Cardiac muscle cell (in vitro differentiated cells and primary cell): ENCODE measurements at places on chromosomes 3 and 15. TPM values are rescaled to one million over a fixed set of nuclear protein-coding genes. Genes with fewer than 3 reads are reported as not detected.
A peak's percentile ranks its signal among the peaks of the same experiment; 100 is the strongest.

Gene BCL2A1
- total RNA-seq = not detected in 2 replicates

Gene ACTRT3
- 1.7 TPM in 2 replicates for total RNA-seq

Gene ISL2
- not detected in 2 replicates for total RNA-seq

Gene SH3GL3
- total RNA-seq = 38.2 and 79.6 TPM in 2 replicates

Gene FGF12
- total RNA-seq = 1.1 and 1.2 TPM in 2 replicates

Gene VPS8
- 45.3 and 47.1 TPM in 2 replicates for total RNA-seq

Gene RAD51
- total RNA-seq = 6.0 and 6.2 TPM in 2 replicates

Gene TICRR
- total RNA-seq = 3.8 and 11.0 TPM in 2 replicates

Gene KIF9
- 10.8 and 14.7 TPM in 2 replicates for total RNA-seq

Gene ZNF619
- total RNA-seq = 0.15 and 1.5 TPM in 2 replicates

Gene ATG3
- total RNA-seq = 38.3 and 43.6 TPM in 2 replicates

Gene ACAP2
- 26.5 and 44.4 TPM in 2 replicates for total RNA-seq

Gene PPM1L
- total RNA-seq = 12.6 and 13.5 TPM in 2 replicates

Gene SEMA3B
- 16.7 and 25.9 TPM in 2 replicates for total RNA-seq

Gene IL16
- total RNA-seq = 0.14 TPM in 1 of 2 replicates, not detected in the other

Gene ADCY5
- total RNA-seq = 47.7 and 93.7 TPM in 2 replicates

Gene CEMIP
- total RNA-seq = 0.12 and 0.18 TPM in 2 replicates

Gene SAMMSON
- 0.06 TPM in 1 of 2 replicates, not detected in the other for total RNA-seq

- no peaks in the 10 kb centered on the region for H3K27me3 ChIP-seq
- H3K4me3 ChIP-seq = no peak overlapping the region
- no peak for DNase-seq
- H3K27ac ChIP-seq = peak overlapping the region; percentile 66
These were observed 17.6 kb upstream of the SEMA3F start for GRCh38 chr3:50137531-50137930.

- peak; percentile 31 for DNase-seq
- H3K4me3 ChIP-seq = no peak overlapping the region
These were observed 82.4 kb upstream of the HERC1 start for GRCh38 chr15:63915873-63916771.

DNA sequence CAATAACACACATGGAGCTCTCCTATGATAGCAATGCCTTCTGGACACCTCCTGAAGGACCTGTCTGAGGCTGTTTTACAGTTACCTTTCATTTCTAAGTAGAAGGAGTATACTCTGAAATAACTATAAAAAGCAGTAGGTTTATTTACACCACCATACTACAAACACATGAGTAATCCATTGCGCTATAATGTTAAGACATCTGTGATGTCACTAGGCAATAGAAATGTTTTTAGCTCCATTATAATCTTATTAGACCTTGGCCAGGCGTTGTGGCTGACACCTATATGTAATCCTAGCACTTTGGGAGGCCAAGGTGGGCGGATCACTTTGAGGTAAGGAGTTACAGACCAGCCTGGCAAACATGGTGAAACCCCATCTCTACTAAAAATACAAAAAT is 24.7 kb downstream of the PXK start:
- no peak overlapping the region for H3K4me3 ChIP-seq
- peaks cover 3% of the 10 kb centered on the region for H3K4me1 ChIP-seq
- H3K36me3 ChIP-seq = no peaks in the 10 kb centered on the region
- H3K27ac ChIP-seq = no peak overlapping the region

GRCh38 chr3:73503781-73504180 is 121.0 kb downstream of the PDZRN3 start:
- H3K27me3 ChIP-seq = no peaks in the 10 kb centered on the region
- H3K36me3 ChIP-seq = no peaks in the 10 kb centered on the region
- H3K27ac ChIP-seq = no peak overlapping the region
- no peak overlapping the region for H3K4me3 ChIP-seq
- peaks cover 30% of the 10 kb centered on the region for H3K4me1 ChIP-seq

- H3K27ac ChIP-seq = no peak overlapping the region
- no peak overlapping the region for H3K4me3 ChIP-seq
- H3K36me3 ChIP-seq = no peaks in the 10 kb centered on the region
These were observed 25.6 kb downstream of the KNG1 start for GRCh38 chr3:186742618-186743380.

- peaks cover 74% of the 10 kb centered on the region for H3K27me3 ChIP-seq
- DNase-seq = peak; percentile 71
- no peak overlapping the region for H3K27ac ChIP-seq
- H3K4me3 ChIP-seq = peak overlapping the region; percentile 61
- no peaks in the 10 kb centered on the region for H3K36me3 ChIP-seq
These were observed 26.9 kb upstream of the THRB start for GRCh38 chr3:24521420-24522145.

DNA sequence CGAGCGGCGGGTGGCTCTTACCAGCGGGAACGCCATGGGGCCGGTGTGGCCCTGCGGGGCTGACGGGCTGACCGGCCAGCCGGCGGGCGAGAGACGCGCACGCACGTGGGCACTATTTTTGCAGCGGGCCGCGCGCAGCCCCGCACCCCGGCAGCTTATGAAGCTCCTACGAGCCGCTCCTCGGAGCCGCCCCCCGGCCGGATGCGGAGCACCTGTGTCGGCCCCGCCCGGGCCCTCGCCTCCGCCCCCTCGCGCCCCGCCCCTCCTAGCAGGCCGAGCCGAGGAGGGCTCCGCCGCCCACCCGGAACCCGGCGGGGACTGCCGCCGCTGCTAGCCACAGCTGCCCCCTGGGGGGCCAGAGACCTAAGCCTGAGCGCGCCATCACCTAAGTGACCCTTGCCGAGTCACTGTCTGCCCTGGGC is 683 bp upstream of the CPEB1 start:
- H3K4me3 ChIP-seq = peak overlapping the region; percentile 44
- no peak overlapping the region for H3K27ac ChIP-seq
- no peaks in the 10 kb centered on the region for H3K36me3 ChIP-seq
- peak; percentile 46 for DNase-seq
- H3K4me1 ChIP-seq = peaks cover 6% of the 10 kb centered on the region
- H3K27me3 ChIP-seq = peaks cover 91% of the 10 kb centered on the region

GRCh38 chr3:153577059-153577736 is 415.2 kb downstream of the RAP2B start:
- no peaks in the 10 kb centered on the region for H3K27me3 ChIP-seq
- no peak overlapping the region for H3K4me3 ChIP-seq
- no peak overlapping the region for H3K27ac ChIP-seq
- no peaks in the 10 kb centered on the region for H3K36me3 ChIP-seq
- no peaks in the 10 kb centered on the region for H3K4me1 ChIP-seq
- DNase-seq = no peak

GRCh38 chr15:85520650-85521049 is 140.2 kb downstream of the AKAP13 start:
- no peak overlapping the region for H3K27ac ChIP-seq
- no peak for DNase-seq
- peaks cover 3% of the 10 kb centered on the region for H3K36me3 ChIP-seq
- H3K27me3 ChIP-seq = no peaks in the 10 kb centered on the region
- H3K4me1 ChIP-seq = no peaks in the 10 kb centered on the region
- no peak overlapping the region for H3K4me3 ChIP-seq

GRCh38 chr15:27482287-27482686 is 511.3 kb downstream of the GABRG3 start:
- no peak overlapping the region for H3K4me3 ChIP-seq
- no peak for DNase-seq
- H3K27me3 ChIP-seq = no peaks in the 10 kb centered on the region
- H3K4me1 ChIP-seq = no peaks in the 10 kb centered on the region

GRCh38 chr3:59424268-59425010 is 374.6 kb upstream of the CFAP20DC start:
- H3K4me1 ChIP-seq = no peaks in the 10 kb centered on the region
- H3K27ac ChIP-seq = no peak overlapping the region
- no peak overlapping the region for H3K4me3 ChIP-seq

DNA sequence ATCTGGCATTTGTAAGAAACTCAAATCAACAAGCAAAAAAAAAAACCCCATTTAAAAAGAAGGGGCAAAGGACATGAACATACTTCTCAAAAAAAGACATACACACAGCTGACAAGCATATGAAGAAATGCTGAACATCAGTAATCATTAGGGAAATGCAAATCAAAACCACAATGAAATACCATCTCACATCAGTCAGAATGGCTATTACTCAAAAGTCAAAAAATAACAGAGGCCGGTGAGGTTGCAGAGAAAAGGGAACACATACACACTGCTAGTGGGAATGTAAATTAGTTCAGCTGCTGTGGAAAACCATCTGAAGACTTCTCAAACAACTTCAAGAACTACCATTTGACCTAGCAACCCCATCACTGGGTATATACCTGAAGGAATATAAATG is 199.4 kb upstream of the THBS1 start:
- no peaks in the 10 kb centered on the region for H3K36me3 ChIP-seq
- peak; percentile 24 for DNase-seq
- H3K27ac ChIP-seq = no peak overlapping the region
- no peaks in the 10 kb centered on the region for H3K27me3 ChIP-seq

DNA sequence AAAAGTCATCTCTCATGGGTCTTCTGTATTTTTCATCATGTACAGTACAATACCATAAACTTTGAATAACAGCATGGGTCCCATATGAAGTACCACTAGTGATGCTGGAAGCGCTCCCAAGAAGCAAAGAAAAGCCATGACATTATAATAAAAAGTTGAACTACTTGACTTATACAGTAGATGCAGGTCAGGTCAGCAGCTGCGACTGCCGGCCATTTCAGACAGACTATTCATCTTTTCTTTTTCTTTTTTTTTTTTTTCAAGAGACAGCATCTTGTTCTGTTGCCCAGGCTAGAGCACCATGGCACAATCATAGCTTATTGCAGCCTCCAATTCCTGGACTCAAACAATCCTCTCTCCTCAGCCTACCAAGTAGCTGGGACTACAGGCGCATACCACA is 10.2 kb downstream of the RAF1 start:
- peaks cover 19% of the 10 kb centered on the region for H3K4me1 ChIP-seq
- DNase-seq = no peak
- H3K36me3 ChIP-seq = no peaks in the 10 kb centered on the region
- no peak overlapping the region for H3K4me3 ChIP-seq

GRCh38 chr15:57655053-57655452 is 51.5 kb upstream of the POLR2M start:
- H3K36me3 ChIP-seq = peaks cover 15% of the 10 kb centered on the region
- DNase-seq = no peak
- no peak overlapping the region for H3K27ac ChIP-seq
- H3K27me3 ChIP-seq = no peaks in the 10 kb centered on the region

DNA sequence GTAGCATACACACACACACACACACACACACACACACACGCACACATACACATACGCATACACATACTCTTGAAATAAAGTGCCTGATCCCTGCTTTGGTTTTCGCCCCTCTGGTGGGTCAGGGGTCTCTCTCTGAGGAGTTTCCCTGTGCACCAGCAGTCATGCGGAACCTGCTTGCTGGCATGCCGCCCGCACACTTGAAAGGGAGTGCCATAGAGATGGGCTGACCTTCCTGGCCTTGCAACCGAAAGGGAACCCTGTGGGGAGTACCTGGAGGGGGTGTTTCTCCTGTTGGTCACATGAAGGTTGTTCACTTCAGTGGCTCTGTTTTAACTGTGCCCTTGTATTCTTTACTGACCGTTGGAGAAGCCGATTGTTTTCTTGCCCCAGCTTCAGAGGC is 752.3 kb downstream of the NR2F2 start:
- no peak overlapping the region for H3K4me3 ChIP-seq
- no peaks in the 10 kb centered on the region for H3K36me3 ChIP-seq
- H3K27me3 ChIP-seq = no peaks in the 10 kb centered on the region
- peaks cover 14% of the 10 kb centered on the region for H3K4me1 ChIP-seq
- no peak overlapping the region for H3K27ac ChIP-seq

- DNase-seq = no peak
- H3K4me1 ChIP-seq = peaks cover 2% of the 10 kb centered on the region
- no peak overlapping the region for H3K27ac ChIP-seq
- no peak overlapping the region for H3K4me3 ChIP-seq
- H3K27me3 ChIP-seq = no peaks in the 10 kb centered on the region
These were observed 62.9 kb downstream of the SH3GL3 start for GRCh38 chr15:83510001-83510400.

DNA sequence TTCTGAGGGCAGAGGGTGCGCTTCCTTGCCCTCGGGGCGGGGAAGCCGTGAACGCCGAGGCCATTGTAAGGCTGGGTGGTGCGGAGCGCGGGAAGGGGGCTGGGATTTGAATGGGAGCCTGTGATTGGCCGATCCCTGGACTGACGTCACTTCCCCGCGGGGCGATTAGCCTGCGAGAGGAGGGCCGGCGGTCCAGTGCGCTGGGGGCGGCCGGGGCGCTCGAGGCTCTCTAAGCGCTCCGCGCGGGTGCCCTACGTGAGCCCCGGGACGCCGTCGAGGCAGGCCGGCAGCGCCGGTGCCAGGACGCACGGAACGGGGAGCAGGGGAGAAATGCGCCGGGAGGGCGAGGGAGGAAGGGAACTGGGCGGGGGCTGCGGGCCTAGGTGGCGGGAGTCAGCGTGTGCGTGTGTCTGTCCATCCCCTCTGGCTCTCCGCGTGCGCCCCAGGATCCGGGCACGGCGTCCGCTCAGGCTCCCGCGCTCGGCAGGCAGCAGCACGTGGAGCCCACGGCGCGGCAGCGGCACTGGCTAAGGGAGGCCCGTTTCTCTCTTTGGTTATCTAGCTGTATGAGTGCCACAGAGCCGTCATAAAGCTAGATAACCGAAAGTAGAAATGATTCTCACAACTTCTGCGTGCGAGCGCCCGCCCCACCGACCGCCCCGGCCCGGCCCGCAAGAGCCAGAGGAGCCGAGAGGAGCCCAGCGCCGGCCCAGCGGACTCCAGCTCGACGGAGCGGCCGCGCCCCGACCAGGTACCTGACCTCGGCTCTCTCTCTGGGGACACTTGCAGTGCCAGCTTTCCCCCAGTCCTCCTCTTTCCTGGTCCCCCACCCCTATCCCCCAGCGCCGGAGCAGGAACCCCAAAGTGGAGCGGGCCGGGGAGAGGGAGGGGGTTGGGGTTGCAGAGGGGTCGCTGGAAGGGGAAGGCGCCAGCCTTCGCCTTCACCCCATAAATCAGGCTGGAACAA is 33.1 kb upstream of the POLG start:
- no peak overlapping the region for H3K27ac ChIP-seq
- no peaks in the 10 kb centered on the region for H3K4me1 ChIP-seq
- H3K4me3 ChIP-seq = no peak overlapping the region
- DNase-seq = peak; percentile 27
- H3K27me3 ChIP-seq = peaks cover 100% of the 10 kb centered on the region

DNA sequence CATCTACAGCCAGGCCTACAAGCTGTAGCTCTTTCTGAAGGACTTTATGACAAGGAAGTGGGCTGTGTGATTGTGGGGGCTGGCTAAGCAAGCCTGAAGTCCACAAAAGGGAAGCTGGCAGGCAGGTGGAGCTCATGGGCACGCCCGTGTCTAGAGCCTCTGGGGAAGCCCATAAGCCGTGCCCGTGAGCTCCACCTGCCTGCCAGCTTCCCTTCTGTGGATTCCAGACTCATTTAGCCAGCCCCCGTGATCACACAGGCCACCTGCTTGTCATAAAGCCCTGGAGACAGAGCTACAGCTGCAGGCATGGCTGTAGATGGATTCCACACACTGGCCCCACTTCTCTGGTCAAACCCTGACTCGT is 15.2 kb downstream of the EFCC1 start:
- H3K36me3 ChIP-seq = no peaks in the 10 kb centered on the region
- H3K4me3 ChIP-seq = no peak overlapping the region
- no peak for DNase-seq
- no peak overlapping the region for H3K27ac ChIP-seq
